Activated effector memory CD4-positive, alpha-beta T cell treated with Interleukin-2 at 50 U/mL for 16 hours (primary cell): ENCODE measurements at places on chromosomes 2 and 18.

DNA sequence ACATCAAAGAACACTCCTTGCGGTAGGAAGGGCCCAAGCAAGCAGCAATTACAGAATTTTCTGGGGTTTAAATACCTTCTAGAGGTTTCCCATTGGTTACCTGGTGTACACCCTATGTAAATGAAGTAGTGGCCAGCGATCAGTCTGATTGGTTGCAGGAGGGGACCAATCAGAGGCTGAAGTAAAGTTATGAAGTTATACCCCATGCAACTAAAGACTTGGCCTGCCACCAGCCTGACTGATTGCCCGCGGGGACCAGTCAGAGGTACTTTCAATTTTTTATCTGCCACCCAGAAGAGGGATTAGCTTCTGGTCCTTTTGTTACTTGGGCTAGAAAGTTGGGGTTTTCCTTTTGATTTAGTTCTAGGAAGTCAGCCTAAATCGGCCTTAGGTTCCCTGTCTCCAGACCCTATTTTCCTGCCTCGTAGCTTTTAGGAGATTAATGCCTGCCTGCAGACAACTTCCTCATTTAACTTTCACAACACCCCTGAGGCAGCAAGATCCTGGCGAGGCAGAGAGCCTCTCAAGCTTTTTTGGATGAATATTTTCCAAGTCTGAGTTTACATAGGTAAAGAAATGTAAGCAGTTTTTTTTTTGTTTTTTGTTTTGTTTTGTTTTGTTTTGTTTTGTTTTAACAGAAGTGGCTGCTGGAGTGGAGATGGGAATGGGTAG, 1.5 kb upstream of the DGUOK start:
- DNase-seq = no peak

DNA sequence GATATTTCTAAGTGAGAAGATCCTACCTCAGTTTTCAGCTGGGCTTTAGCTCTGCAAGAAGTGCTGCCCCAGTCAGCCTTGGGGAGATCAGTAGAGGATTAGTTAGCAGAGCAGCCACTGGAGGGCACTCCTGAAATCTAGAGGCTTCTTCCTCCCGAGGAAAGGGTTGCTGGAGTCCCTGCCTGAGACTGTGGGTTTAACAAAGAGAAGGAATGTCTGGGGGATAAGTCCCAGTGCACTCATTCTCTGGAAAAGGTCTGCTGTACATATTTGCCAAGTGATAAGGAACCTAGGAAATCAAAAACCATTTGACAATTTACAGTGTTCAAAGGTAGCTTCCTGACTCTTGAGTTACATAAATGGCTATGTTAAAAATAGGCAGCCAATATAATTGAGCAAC, 207.2 kb downstream of the SLC8A1 start:
- DNase-seq = no peak

- DNase-seq = peak; percentile 3
Observed at GRCh38 chr18:711310-711656, 1.1 kb downstream of the ENOSF1 start.

DNA sequence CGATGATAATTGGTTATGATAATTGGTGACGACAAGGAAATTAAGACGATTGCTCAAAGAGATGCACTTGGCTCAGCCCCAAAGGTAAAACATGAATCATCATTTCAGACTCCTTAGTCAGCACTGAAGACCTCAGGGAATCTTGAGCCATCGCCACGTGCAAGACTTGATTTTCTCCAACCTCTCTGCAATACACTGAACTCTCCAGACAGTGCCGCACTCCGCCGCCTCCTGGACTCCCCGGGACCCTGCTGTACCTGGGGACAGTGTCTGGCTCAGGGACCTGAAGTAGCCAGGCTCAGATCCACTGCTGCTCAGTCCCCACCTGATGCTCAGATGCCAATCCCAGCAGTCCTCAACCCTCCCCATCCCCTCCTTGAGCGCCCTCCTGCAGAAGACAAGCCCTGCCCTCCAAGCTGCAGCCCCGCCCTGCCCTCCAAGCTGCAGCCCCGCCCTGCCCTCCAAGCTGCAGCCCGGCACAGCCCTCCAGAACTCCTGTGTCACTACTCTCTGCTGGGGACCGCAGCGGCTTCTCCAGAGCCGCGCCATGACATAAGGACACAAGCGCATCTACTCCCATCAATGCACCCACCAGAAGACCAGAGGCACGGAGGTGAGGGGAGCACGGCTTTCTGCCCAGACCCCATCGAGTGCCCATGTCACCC, 1.1 kb downstream of the TMEM18 start:
- DNase-seq = no peak

- DNase-seq = no peak
Observed at GRCh38 chr2:235709124-235709813, 215.4 kb downstream of the AGAP1 start.

- no peak for DNase-seq
Observed at GRCh38 chr2:5121121-5121520, 571.1 kb upstream of the SOX11 start.

GRCh38 chr2:222380456-222380855, 43.9 kb upstream of the SGPP2 start:
- no peak for DNase-seq

- DNase-seq = no peak
Observed at GRCh38 chr18:13868501-13869271, 44.7 kb downstream of the MC5R start.

DNA sequence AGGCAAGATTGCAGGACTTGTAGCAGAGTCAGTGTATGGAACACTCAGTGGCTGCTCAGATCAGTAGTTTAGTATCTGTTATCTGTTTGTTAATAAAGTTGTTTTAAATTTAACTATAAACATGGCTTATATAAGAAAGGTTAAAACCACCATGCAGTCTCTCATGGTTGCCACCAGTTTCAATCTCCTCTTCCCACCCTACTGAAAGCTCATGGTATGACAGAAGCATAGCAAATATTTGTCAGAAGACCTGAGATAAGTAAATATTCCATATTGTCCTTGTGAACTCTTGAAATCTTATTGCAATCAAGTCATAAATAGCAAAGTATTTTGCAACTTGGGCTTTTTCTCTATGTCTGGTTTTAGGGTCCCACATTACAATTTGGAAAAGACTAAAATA, 2.1 kb upstream of the COL5A2 start:
- no peak for DNase-seq
